ENCODE measurements at places on chromosomes 12 and 14.

GRCh38 chr12:4388032-4388431 lies 8.5 kb upstream of the FGF23 start:
- DNase-seq, result no peak

DNA sequence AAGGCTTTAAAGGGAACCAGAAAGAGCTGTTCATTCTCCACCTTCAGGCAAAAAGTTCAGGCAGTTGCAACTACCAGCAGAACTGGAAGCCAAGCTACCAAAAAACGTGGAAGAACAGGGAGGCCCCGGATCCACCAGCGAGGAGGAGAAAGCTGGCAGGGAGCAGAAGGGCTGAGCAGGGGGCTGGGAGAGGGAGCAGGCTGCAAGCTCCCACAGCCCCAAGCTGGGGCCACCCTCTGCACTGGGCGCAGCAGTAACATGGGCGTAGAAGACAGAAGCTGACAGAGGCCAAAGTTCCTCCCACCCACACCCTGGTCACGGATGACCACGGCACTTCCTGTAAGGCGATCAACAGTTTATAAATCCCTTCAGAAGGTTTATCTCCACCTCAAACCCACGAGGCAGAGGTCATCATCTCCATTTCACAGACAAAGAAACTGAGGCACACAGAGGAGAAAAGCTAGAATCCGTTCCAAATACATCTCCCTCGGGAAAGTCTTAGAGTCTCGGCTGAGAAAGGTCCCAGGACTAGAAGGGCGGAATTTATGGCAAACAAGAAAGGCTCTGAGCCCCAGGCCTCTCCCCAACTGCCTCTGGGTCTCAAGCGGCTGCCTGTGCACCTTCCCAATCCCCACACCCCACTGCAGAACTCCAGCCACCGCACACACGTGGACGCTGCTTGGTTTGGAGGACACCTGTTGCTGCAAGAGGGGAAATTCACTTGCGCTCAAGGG lies 1.8 kb downstream of the CCDC85C start:
- DNase-seq, result peak; percentile 15

GRCh38 chr12:6052940-6053329 lies 71.5 kb downstream of the VWF start:
- DNase-seq, result no peak

- peak; percentile 72 for DNase-seq
These were observed 21.4 kb downstream of the ACVR1B start for GRCh38 chr12:51972849-51973273.

- no peak for DNase-seq
These were observed 41.6 kb upstream of the PYGL start for GRCh38 chr14:50985859-50986331.

- no peak for DNase-seq
These were observed 227.7 kb downstream of the SLC16A7 start for GRCh38 chr12:59823567-59823966.

- DNase-seq, result no peak
These were observed 81.5 kb upstream of the TMCC3 start for GRCh38 chr12:94731733-94732360.

- DNase-seq, result peak; percentile 21
These were observed 365.3 kb downstream of the NUAK1 start for GRCh38 chr12:105773471-105773870.

- DNase-seq, result peak; percentile 96
These were observed 1.3 kb downstream of the ZC3H10 start for GRCh38 chr12:56119361-56119796.

DNA sequence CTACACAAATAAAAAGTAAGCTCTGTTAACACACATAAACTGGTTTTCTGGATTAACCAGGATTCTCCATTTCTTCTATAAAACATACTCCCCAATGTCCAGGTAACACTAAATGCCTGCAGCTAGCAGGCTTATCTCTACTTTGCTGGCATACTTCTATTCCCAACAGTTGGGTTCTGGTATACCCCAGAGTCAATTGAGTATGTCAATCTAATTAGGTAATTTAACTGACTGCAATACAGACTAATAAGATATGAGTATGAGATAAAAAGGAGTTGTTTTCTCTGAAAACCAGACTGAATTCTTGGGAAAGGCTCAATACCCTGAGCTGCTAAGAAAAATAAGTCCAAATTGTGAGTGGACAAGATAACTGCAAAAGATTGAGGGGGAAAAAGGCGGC lies 9.4 kb upstream of the NT5DC3 start:
- no peak for DNase-seq

DNA sequence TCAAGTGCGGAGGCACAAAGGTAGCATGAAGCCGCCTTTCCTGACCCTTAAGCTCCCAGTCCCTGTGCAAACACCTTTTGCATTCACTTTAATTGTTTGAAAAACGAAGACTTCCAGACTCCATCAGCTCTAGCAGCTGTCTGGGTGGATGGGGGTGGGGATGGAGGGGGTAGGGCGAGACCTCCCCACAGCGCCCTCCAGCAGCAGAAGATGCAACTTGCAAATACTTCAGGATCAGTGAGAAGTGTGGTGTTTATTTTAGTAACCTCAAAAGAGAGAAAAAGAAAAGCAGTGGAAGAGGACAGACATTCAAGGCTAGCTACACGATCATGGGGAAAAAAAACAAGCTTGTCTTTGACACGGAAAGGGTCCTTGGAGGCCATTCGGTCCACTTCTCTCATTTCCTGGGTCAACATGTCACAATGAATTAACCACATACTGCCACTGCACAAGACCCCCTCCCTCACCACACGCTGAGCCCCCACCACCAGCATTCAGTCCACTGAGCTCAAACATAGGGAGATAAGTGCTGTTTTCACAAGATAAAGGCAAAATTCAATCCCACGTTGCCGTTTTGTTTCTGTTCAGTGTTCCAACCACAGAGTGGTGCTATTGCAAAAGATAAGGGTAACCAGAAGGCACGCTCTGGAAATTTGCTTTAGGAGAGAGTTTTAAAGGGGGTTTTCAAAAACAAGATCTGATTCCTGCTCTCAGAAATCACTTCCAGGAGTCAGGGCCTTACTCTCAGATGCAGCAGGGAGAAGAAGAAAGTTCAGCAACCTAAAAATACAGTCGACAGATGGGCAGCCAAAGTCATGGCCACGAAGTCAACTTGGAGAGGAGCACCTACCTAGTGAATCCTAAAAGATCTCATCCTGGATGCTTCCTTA lies 3.3 kb upstream of the NTF3 start:
- DNase-seq, result peak; percentile 60

GRCh38 chr12:108599541-108599940 lies 1.7 kb upstream of the TMEM119 start:
- no peak for DNase-seq

GRCh38 chr12:3871356-3871755 lies 1.8 kb downstream of the PARP11 start:
- DNase-seq, result no peak

GRCh38 chr14:69487226-69487625 lies 2.7 kb downstream of the PLEKHD1 start:
- no peak for DNase-seq

DNA sequence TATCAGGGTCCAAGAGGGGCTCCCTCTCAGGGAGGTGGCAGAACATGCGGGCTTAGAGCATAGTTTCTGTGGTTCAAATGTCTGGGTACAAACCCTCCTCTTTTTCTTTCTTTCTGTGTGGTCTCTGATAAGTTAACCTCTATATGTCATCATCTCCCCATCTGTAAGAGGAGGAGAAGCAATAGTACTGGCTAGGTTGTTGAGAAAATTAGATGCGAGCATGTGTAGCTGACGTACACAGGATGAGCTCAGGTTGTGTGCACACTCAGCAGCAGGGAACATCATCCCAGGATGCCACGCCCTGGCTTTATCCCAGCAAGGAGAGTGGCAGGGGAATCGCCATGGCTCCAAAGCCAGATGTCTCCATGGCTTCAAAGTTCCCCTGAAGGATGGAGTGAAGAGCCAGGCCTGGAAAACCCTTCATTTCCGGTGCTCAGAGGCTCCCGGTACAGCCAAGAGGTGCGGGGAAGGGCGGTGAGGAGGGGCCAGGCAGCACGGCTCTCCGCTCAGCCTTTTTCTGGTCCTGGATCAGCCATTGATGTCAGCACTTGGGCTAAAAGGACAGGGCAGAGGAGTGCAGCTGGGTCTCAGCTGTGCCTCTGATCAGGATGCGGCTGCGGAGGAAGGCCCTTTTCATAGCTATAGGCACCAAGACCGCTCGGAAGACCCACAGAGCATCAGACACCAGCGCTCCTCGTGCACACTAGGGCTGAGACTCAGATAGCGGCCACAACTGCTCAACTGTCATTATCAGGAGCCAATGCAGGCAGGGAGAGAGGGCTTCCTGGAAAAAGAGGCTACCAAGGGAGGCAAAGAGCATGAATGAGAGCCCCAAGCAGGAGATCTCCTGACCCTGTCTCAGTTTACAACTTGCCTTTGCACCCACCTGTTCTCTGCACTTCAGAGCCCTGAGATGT lies 41.5 kb downstream of the ARL6IP4 start:
- DNase-seq, result no peak

- DNase-seq, result no peak
These were observed 198.8 kb downstream of the ANO2 start for GRCh38 chr12:5746036-5746908.

GRCh38 chr14:63666335-63666734 lies 24.7 kb upstream of the WDR89 start:
- no peak for DNase-seq

DNA sequence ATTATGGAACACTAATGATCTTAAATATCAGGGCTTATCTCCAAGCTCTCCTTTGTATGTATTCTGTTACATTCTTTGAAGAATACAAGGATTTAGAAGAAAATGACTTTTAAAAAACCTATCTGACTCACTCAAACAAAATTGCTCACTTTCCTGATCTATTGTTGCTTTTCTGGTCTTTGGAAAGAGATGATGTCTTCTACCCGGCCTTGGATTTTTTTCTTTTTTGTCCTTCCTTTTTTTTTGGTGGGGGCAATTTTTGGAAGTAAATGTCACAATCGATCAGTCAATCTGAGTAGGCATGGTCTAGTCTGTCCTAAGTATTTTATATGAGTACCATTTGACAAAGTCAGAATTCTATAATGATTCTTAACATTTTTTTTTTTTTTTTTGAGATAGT lies 10.5 kb upstream of the CALM1 start:
- no peak for DNase-seq

GRCh38 chr12:88955531-88955930 lies 375.3 kb upstream of the KITLG start:
- no peak for DNase-seq

DNA sequence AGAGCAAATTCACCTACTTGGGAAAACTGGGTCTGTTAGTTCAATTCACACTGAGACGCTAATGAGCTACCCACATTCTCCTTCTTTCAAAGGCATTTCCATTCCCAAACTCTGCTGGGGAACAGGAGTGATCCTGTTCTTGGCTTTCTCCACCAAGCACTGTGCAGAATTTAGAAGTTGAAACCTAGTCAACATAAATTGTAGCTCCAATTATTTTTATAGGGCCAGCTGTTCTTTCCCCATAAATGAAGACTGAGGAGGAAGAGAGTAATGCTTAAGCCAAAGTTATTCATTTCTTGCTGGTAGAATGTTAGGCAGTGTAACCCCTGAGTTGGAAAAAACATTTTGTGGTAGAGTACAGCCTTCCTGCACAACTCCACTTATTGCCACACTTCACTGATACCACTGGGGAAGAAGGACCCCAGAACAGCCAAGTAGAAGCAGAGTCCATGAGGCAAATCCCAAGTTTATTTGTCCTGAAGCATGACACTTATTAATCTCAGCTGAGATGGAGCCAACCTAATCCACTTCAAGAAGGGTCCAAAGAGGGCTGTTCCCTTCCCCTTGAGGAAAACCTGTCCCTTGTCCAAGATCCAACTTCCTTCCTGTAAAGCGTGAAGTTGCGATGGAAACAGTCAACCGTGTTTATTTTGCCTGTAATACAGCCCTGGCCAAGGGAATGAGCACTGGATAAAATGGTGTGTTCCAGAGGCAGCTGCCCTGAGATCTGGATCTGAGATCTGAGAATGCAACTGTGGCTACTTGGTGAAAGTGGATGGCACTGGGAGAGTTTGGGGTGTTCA lies 151.8 kb downstream of the TBX5 start:
- no peak for DNase-seq

GRCh38 chr14:70189456-70190077 lies 816 bp upstream of the SLC8A3 start:
- DNase-seq, result no peak

DNA sequence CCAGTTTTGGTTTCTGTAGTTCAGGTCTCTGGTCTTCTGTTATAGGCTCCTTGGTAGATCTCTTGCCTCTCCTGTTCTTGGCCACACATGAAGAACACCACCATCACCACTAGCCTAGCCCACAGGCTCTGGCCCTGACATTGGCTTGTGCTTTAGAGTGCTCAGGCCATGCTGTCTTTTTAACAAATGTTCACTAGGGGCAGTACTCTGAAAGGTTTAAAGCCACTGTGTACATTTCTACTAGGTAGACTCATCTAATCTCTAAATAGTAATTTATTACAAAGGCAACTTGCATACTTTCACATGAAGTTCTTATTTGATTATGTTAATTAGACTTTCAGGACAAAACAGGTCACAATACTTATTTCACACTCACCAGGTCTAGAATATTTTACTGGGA lies 38.3 kb downstream of the PDE6H start:
- no peak for DNase-seq

- DNase-seq, result peak; percentile 62
These were observed 884.1 kb upstream of the MGAT4C start for GRCh38 chr12:87140262-87140661.

GRCh38 chr14:96754845-96755184 lies 42.4 kb upstream of the VRK1 start:
- DNase-seq, result peak; percentile 28

DNA sequence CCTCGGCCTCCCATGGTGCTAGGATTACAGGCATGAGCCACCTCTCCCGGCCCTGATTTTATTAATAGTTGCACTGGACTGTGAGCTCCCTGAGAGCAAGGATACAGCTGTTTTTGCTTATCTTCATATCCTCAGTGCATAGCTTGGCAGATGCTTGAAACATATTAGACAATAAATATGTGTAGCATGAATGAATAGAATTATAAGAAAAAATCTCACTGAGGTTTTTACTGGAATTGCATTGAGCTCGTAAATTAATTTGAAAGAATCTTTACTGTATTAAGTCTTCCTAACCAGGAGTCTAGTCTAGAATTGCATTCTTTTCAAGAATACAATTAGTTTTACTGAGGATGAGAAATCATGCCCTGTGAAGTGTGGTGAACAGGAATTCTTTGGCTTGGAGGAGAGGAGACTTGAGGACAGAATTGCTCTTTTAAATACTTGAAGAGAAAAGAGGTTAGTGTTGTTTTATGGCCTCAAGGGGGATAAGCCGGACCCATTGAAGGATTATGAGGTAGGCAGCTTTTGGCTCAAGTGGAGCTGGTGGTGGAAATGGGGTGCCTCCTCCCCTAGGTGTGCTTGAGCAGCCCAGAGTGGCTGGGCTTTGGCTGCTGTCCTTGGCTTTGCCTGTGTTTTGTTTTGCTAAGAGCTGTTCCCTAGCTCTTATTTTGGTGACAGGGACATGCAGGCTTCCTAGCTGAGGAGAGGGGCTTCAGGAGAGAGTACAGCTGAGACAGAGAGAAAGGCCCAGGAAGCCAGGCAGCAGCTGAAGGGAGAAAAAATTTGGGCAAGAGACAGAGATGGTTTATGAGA lies 34.0 kb downstream of the PLEKHD1 start:
- peak; percentile 80 for DNase-seq

- no peak for DNase-seq
These were observed 12.6 kb upstream of the TTC7B start for GRCh38 chr14:90828642-90829487.

All from AG10803 (cell line).